ENCODE measurements at places on chromosomes 1 and 21. TPM values are rescaled to one million over a fixed set of nuclear protein-coding genes. Genes with fewer than 3 reads are reported as not detected.

TSTD1 gene
- total RNA-seq, result 63.2 TPM

TMOD4 gene
- 3.4 TPM for total RNA-seq

GJB4 gene
- total RNA-seq, result not detected

C1orf141 gene
- total RNA-seq, result not detected

KRTAP11-1 gene
- total RNA-seq, result not detected

TMEM269 gene
- not detected for total RNA-seq

PDZK1IP1 gene
- total RNA-seq, result not detected

BEND5 gene
- total RNA-seq, result 6.7 TPM

FMO4 gene
- 1.5 TPM for total RNA-seq

VCAM1 gene
- total RNA-seq, result 0.08 TPM

LCE3D gene
- not detected for total RNA-seq
